COR-L47 (cell line): ENCODE measurements at places on chromosomes 1 and 21.
A peak's percentile ranks its signal among the peaks of the same experiment; 100 is the strongest.

DNA sequence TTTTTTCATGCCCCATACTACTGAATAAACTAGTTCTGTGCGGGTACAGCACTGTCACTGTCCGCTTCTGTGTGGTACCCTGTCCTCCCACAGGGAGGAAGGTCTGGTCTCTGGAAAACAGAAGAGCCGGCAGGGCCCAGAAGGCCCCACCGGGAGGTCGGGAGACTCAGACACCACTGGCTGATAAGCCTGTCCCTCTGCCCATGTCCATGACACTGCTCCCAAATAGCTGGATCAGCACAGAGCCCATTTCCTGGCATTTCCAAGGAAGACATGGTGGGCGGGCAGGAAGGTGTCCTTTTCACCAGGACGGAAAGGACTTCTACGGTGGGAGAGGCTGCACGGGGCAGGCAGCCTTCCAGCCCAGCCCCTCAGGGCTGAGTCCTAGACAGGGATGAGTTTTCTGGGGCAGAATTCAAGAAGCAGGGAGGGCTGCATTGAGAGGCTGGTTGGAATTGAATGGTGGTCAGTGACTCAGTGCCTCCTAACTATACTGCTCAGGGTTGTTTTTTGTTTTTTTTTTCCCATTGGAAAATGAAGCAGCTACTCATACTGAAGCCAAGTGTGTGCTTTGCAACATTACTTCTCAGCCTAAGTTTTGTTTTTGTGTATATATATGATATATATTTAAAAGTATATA lies 7.1 kb downstream of the PSRC1 start:
- no peak for DNase-seq

DNA sequence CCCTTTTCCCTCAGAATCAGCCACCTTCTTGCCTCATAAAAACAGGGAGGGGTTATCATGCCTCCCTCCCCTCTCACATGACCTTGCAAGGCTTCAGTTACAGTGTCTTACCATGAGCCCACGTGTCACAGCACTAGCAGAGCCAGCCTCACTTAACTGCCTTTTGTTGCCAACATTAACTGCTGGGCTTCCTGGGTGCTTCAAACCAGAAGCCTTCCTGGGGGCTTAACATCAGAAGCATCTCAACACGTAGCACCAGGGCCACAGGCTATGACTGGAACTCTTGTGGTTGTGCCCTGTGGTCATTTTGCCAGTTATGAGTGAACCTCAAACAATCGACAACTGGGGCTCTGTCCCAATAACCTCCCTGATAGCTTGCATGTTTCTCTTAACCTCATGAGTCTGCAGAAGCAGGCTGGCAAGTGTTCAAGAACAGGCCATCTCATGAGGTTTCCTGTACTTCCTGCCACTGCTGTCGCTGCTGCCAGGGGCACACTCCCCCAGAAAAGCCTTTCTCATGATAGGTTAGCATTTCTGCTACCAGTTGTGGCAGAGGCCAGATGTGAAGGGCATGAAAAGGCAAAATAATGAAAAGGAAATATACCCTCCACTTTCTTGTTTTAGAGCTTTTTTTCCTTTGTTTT lies 132.2 kb downstream of the GLUL start:
- no peak for DNase-seq

DNA sequence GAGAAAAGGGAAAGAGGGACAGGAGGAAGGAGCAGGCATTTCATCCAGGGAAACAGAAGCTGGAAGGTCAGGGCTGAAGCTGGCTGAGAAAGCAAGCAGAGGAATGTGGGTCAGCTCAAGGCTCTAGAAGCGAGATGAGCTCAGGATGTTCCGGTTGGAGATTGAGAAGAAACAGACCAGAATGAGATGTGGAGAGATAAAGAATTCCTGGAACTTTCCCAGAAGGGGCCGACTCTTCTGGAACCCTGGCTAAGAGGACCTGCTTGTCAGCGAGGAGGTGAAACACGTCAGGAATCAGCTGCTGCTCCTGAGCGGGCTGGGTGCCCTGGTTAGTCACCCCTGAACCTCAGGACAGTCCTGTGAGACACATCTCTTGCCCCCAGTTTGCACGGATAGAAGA lies 75.9 kb downstream of the HUNK start:
- no peak for DNase-seq

GRCh38 chr1:246515390-246516005 lies 8.4 kb upstream of the SMYD3 start:
- DNase-seq = no peak

DNA sequence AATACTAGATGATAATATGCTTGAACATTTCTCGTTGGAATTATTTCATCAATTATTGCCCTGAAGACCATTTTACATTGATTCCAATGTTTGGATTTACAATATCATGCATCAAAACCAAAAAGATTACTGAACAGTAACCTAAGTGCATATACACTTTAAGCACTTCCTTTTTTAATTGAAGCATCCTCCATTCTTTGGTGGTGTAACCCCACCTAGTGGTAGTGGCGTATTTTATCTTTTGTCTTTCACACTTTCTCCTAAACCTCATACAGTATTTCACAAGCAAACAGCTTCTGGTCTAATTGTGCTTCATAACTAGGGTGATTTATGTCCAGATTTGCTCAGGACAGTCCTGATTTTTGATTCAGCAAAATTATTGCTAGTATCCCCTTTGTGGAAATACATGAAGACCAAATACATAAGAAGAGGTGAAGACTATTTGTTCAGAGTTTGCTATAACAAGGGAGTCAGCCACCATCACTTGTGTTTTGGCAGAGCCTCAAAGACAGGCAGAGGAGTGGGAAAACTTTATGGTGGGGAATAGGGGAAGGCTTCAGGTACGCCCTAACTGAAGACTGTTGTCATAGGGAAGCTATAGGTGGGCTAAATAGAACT lies 3.4 kb upstream of the NVL start:
- DNase-seq = peak; percentile 59
